ENCODE measurements at places on chromosomes 2 and 18. TPM values are rescaled to one million over a fixed set of nuclear protein-coding genes. Genes with fewer than 3 reads are reported as not detected.
A peak's percentile ranks its signal among the peaks of the same experiment; 100 is the strongest.

- DNase-seq = peak; percentile 41
These were observed 769 bp downstream of the ATF2 start for GRCh38 chr2:175167076-175167791.

The SPP2 gene
- not detected for total RNA-seq

- DNase-seq = no peak
These were observed 61.4 kb downstream of the XDH start for GRCh38 chr2:31353179-31353578.

GRCh38 chr2:122328816-122329215, 573.4 kb downstream of the TSN start:
- DNase-seq = no peak

GRCh38 chr2:195824478-195824877, 167.5 kb downstream of the SLC39A10 start:
- no peak for DNase-seq

DNA sequence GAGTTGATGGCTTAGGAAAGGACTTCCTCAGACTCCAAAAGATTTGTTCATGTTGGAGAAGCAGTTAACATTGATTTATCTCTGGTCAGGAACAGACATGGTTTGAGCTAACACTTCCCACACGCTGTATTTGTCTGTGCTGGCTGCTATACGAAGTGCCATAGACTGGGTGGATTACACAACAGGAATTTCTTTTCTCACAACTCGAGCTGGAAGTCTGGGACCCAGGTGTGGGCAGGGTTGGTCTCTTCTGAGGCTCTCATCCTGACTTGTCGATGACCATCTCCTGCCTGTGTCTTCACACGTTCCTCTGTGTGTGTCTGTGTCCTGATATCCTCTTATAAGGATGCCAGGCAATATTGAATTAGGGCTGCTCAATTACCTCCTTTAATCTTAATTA, 163.4 kb upstream of the BCL2L11 start:
- no peak for DNase-seq

All from fibroblast of the aortic adventitia (primary cell).